Immature natural killer cell (primary cell): ENCODE measurements at places on chromosomes 13 and 19. TPM values are rescaled to one million over a fixed set of nuclear protein-coding genes. Genes with fewer than 3 reads are reported as not detected.
A peak's percentile ranks its signal among the peaks of the same experiment; 100 is the strongest.

Gene NLRP4
- not detected for polyA plus RNA-seq

Gene ACER1
- 0.63 TPM for polyA plus RNA-seq

Gene OLFM2
- polyA plus RNA-seq: 3.7 TPM

- DNase-seq: no peak
Observed at GRCh38 chr19:45404557-45405434, at the start of gene PPP1R13L. Gene PPP1R13L, minus strand, starts transcription at chr19:45405069. Its CDS starts 6,751 bp downstream, at chr19:45398318.

DNA sequence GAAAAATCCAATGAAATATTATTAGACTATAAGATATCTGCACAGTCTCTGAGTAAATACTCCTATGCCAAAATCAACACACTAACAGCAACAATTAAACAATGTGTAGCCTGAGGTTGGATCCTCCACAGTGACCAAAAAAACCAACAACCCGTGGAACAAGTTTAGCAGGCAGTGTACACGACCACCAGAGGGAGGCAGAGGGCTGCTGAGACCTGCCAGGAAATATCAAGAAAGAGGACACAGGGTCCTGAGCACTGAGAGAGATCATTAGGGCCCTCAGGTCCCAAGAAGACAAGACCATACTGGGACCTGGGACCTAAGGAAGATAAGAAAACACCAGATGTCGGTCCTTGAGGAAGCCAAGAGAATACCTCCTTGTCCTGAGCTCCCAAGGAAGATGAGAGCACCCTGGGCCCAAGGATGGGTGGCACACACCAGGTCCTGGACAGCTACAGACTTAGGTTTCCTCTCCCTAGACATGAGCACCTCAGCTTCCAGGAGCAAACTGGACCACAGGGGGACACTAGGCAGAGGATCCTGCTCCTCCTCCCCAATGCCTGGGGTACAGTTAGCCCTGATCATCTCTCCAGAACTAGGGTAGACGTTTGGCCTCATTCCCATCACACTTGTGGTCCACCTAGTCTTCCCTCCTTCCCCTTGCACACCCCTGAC lies 822 bp upstream of the ZNF274 start:
- peak; percentile 56 for DNase-seq

GRCh38 chr13:49669735-49670309 lies 21.5 kb downstream of the EBPL start:
- DNase-seq: no peak
